ENCODE measurements at places on chromosomes 13 and 19.

GRCh38 chr19:35056513-35057063, 15.1 kb downstream of the HPN start:
- no peak for DNase-seq

DNA sequence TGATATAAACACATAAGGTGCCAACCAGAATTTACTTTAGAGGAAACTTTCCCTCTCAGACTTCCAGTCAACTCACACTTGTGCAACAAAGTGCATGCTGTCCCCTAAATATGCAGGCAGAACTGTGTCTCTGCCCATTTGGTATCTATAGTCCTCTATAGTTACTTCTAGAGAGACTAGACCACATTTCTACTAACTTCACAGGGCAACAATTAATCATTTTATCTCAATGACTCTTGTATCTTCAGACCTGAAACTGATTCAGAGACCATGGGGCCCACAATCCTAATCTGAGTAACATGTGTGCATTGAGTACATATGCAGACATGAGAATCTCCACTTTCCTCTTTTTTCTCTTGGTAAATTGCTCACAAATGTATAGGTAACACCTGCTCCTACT, 158.1 kb downstream of the ZNF486 start:
- DNase-seq, result no peak

DNA sequence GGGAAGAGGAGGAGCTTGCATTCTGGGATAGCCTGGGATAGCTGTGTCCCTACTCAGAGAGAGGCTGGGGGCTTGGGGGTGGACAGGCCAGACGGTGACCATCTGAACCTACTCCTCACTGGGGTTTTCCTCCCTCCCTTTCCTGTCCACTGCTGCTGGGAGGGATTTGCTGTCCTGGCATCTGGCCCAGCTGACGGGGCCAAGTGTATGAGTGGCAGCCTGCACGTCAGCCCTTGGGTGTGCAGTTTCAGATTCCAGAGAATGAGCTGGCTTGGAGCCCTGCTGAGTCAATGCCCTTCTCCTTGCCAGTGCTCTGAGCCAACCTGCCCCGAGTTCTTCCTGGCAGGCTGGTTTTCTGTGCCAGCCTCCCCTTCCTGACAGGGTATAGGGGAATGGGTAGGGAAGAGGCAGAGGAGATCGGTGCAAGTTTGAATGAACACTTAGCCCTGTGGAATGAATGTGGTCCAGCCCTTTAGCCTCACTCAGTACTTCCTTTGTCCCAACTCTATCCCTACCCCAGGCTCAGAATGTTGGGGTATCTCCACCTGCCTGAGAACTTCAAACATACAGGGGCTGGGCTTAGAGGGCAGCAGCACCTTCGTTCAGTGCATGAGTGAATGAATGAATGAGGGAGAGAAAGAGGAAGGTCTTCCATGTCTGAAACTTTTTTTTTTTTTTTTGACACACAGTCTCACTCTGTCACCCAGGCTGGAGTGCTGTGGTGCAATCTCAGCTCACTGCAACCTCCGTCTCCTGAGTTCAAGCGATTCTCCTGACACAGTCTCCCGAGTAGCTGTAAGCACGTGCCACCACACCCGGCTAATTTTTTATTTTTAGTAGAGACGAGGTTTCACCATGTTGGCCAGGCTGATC, 1.8 kb upstream of the ANGPTL4 start:
- peak; percentile 79 for DNase-seq

- no peak for DNase-seq
Measured at GRCh38 chr13:46479283-46479682, 73.7 kb upstream of the LRCH1 start.

DNA sequence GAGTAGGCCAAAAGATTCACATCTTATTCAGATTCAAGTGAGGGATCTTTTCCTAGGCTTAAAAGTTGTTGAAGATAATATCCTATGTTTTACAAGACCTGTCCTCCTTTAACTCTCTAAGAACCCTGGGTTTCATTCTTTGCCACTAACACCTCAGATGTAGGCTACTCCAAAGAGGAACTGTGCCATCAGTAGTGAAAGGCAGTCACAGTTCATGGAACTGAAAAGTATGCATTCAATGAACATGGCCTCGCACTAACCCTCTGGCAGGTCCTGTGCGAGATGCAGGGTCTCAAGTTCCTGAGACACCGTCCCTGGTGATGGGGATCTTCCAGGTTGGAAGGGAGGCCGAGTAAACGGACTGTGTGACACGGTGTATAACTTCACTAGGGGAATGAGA, 4.3 kb downstream of the LGALS14 start:
- no peak for DNase-seq

GRCh38 chr13:28463481-28463880, 31.4 kb downstream of the FLT1 start:
- no peak for DNase-seq

DNA sequence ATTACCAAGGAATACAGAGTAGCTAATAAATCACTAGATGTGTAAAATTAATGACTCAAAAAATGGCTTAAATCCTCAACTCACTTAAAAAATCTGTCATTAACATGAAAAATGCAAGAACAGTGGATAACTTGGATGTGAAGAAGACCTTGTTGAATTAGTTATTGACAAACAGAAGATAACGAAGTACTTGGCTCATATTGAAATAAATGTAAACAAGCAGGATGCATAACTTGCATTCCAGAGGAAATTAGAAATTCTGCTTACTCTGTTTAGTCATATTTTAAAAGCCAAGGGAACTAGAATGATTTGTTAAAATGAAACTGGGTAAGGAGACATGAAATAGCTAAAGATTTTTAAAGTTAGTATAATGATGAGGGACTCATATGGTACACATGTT, 1812.2 kb downstream of the PCDH9 start:
- no peak for DNase-seq

DNA sequence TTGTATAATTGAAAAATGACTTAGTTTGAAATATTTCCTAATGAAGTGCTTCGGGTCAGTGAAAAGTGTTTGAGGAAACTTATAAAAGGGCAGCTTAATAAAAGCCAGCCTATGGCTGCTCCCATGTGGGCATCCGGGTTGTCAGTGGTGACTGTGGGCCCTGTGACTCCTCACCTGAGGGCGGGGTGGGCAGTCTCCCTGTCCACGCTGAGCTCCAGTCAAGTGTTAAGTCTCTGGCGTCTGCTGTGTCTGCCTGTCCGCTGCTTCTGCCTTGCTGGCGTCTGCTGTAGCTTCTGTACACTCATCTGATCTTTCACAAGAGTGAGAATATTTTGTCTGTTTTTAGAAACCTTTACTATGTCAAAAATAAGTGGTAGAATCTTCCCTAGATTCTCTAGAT, 7.1 kb downstream of the LAMP1 start:
- DNase-seq, result no peak

DNA sequence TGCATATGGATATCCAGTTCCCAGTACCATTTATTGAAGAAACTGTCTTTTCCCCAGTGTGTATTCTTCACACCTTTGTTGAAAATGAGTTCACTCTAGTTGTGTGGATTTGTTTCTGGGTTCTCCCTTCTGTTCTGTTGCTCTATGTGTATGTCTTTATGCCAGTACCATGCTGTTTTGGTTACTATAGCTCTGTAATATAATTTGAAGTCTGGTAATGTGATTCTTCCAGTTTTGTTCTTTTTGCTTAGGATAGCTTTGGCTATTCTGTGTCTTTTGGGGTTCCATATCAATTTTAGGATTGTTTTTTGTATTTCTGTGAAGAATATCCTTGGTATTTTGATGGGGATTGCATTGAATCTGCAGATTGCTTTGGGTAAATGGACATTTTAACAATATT, 35.2 kb downstream of the ZNF136 start:
- no peak for DNase-seq

- no peak for DNase-seq
Measured at GRCh38 chr13:45120967-45121831, 889 bp downstream of the GTF2F2 start.

DNA sequence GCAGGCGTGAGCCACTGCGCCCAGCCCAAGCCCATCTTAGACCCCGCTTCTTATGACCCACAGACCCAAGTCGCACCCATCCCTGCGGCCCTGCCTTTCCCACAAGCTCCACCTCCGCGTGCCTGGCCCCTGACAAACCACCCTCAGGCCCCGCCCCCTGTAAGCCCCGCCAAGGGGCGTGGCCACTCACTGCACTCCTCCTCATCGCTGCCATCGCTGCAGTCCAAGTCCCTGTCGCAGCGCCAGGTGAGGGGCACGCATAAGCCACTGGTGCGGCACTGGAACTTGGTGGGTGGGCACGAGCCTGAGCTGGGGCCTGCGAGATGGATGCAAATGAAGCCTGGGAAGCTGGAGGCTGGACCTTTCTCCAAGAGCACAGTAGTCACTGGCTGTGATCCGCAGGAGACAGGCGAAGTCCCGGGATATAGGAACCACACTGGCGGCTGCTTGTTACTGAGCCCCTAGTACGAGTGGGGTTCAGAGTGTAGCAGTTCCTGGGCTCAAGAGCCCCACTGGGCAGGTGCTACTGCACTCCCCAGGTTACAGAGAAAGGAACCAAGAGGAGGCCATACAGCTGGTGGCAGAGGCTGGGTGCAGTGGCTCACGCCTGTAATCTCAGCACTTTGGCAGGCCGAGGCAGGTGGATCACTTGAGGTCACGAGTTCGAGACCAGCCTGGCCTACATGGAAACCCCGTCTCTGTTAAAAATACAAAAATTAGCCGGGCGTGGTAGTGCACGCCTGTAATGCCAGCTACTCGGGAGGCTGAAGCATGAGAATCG, 3.1 kb downstream of the CD320 start:
- no peak for DNase-seq

GRCh38 chr19:53521373-53522202, 16.4 kb upstream of the ZNF331 start:
- no peak for DNase-seq

- DNase-seq, result no peak
Measured at GRCh38 chr13:80214050-80214449, 126.9 kb downstream of the SPRY2 start.

- DNase-seq, result no peak
Measured at GRCh38 chr13:37338726-37339385, 233.4 kb upstream of the CSNK1A1L start.

DNA sequence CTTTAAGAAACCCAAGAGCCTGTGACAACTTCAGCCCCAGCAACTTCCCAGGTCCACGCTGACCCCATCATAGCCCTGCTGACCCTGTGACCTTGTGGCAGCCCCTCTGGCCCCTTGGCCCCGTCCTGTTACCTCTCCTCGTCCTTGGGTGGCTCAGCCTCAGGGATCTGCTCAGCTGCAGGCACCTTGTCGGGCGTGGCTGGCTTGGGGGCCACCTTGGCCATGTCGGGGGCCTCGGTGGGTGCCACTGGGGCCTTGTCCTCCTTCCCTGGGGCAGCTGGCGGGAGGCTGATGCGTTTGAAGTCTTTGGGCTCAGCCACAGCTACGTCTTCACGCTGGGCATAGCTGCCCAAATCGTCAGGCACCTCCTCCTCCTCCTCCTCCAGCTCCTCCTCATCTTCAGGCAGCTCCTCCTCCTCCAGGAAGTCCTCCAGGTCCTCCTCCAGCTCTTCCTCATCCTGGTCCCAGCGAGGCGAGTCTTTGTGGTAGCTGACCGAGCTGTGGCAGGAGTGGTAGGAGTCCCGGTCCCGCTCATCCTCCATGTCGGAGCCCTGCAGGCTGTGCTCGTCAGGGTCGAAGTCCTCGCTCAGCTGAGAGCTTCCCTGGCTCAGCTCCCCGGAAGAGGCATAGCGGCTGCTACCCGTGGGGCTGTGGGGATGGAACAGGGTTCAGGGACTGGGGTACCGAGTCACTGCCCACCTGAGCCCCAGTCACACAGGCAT, 32.2 kb downstream of the UNC13A start:
- no peak for DNase-seq

- no peak for DNase-seq
Measured at GRCh38 chr13:34591129-34591528, 350.9 kb upstream of the NBEA start.

DNA sequence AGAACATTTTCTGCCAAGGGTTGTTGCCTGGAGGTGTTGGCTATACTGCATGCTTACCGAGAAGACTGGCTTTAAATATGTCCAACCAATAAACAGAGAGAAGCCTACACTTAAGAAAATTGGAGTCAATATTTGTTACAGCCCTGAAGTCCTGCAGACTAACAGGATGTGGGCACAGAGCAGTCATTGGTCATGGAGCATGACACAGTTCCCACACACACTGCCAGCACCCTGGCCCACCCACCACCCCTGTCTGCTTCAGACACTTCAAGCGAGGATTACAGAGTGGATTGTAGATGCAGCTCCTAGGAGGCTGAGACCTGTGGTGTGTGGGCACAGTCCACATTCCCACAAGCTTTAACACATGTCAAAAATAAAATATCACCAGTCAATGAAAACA, 21.0 kb upstream of the SERP2 start:
- no peak for DNase-seq

- DNase-seq, result no peak
Measured at GRCh38 chr13:20489185-20489820, 36.4 kb downstream of the CRYL1 start.

GRCh38 chr13:84497613-84498012, 615.3 kb upstream of the SLITRK1 start:
- DNase-seq, result no peak

- DNase-seq, result peak; percentile 43
Measured at GRCh38 chr13:92126399-92126798, 728.0 kb downstream of the GPC5 start.

DNA sequence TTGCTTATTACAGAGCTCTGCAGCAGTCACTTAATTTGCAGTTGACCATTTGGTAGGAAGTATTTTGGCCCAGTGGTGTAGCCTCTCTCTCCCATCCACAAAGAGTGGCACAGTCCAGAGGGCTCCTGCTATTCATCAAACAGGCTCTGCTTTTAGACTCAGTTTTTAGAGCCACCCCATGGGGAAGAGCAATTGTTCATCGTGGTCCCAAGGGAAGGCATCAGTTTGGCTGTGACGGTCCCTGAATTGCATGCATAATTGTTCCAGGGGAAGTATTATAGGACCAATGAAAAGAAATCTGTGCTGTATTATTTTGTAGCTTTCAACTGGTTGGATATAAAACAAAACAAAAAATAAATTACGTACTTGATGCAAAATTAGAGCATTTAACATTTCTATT, 799.0 kb downstream of the DACH1 start:
- DNase-seq, result no peak

- DNase-seq, result no peak
Measured at GRCh38 chr19:29785955-29786589, 25.7 kb upstream of the CCNE1 start.

DNA sequence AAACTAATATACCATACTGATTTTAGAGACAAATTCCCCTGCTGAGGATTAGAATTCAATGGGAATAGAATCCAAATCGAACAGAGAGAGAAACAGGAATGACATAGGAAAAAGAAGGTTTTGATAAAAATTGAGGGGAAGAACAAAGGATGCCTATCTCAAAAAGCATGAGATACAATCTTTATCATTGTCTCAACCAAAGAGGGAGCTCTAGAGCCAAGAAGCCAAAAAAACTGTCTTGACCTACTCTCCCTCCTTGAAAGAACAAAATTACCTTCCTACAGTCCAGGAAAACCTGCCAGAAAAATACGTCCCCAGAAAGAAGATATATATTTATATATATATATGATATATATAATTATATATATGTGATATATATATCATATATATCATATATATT, 39.2 kb upstream of the MIR17HG start:
- DNase-seq, result no peak

GRCh38 chr13:21104199-21105019, 43.0 kb upstream of the LATS2 start:
- no peak for DNase-seq
